ENCODE measurements at places on chromosomes 12 and 14. TPM values are rescaled to one million over a fixed set of nuclear protein-coding genes. Genes with fewer than 3 reads are reported as not detected.

- no peak for DNase-seq
Measured at GRCh38 chr14:95903616-95904107, 27.0 kb downstream of the TUNAR start.

- no peak for DNase-seq
Measured at GRCh38 chr14:35750202-35750904, 58.7 kb downstream of the RALGAPA1 start.

DNA sequence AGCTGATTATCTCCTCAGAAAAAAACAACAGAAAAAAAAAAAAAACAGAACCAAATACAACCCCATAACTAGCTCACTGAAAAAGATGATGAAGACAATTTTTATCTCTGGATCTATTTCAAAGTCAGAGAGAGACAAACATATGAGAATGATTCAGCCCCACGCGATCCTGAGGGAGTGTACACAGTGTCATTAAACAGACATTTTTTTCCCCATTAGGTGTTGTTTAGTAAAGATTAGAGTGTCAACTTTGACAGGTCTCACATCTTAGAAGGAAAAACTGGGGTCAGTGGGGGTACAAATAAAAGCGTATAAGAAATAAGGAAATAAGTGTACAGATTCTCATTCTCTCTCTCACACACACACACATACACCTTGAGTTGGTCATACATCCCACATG is 635.4 kb downstream of the NRXN3 start:
- no peak for DNase-seq

GRCh38 chr12:127174881-127175280 is 1092.1 kb upstream of the TMEM132C start:
- DNase-seq = no peak

Gene SLC22A17
- 12.3 TPM for total RNA-seq

Gene KRT75
- total RNA-seq = not detected

Data from CD8-positive, alpha-beta T cell (primary cell).